Ovary (tissue), 10 donors: ENCODE measurements at places on chromosomes 5 and 9.

- DNase-seq, result no peak
- H3K27me3 ChIP-seq, result no peaks in the 10 kb centered on the region
- H3K36me3 ChIP-seq, result no peaks in the 10 kb centered on the region
- peak overlapping the region; percentile 8 for H3K4me3 ChIP-seq
Measured at GRCh38 chr5:93572608-93573353, 8.2 kb downstream of the NR2F1-AS1 start.

DNA sequence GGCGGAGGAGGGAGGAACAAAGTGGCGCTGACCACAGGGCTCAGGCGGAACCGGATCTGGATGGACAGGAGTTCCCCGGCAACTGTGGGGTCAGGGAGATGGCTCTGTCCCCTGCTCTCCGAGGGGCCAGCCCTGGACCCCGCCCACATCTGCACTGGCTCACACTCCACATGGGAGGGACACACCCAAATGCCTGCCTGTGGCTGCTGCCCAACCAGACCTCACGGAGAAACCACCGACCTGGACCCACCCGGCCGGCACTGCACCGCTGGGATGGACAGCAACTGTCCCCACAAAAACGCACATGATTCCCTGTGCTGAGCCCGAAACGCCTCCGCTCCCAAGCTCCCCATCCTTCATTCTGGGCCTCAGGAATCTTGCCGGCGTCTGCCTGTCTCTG lies 4.8 kb downstream of the CCDC187 start:
- H3K27ac ChIP-seq, result no peak overlapping the region
- H3K4me1 ChIP-seq, result no peaks in the 10 kb centered on the region
- H3K36me3 ChIP-seq, result no peaks in the 10 kb centered on the region
- no peak overlapping the region for H3K4me3 ChIP-seq
- no peaks in the 10 kb centered on the region for H3K27me3 ChIP-seq

GRCh38 chr9:111405701-111406100 lies 75.7 kb upstream of the OR2K2 start:
- H3K36me3 ChIP-seq, result no peaks in the 10 kb centered on the region
- no peaks in the 10 kb centered on the region for H3K4me1 ChIP-seq
- H3K27ac ChIP-seq, result no peak overlapping the region
- no peaks in the 10 kb centered on the region for H3K27me3 ChIP-seq

GRCh38 chr5:75054134-75054930 lies 2.0 kb upstream of the GCNT4 start:
- peak overlapping the region; percentile 92 for H3K27ac ChIP-seq
- no peaks in the 10 kb centered on the region for H3K27me3 ChIP-seq
- H3K4me3 ChIP-seq, result peak overlapping the region; percentile 65
- peaks cover 8% of the 10 kb centered on the region for H3K4me1 ChIP-seq

- H3K4me1 ChIP-seq, result peaks cover 10% of the 10 kb centered on the region
- H3K4me3 ChIP-seq, result no peak overlapping the region
- H3K27me3 ChIP-seq, result no peaks in the 10 kb centered on the region
- DNase-seq, result no peak
- no peak overlapping the region for H3K27ac ChIP-seq
Measured at GRCh38 chr9:135213566-135213965, 126.1 kb downstream of the OLFM1 start.

DNA sequence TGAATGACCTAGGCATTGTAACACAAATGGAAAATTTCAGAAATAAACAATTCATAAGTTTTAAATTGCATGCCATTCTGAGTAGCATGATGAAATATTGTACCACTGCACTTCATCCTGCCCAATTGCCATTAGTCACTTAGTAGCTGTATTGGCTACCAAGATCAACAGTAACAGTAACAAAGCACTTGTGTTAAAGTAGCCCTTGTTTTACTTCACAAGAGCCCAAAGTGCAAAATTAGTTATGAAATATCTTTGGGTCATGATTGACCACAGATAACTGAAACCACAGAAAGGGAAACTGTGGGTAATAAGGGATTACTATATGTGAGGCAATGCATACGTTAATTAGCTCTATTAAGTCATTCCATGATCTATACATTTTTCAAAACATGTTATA lies 33.3 kb upstream of the RORB start:
- no peak overlapping the region for H3K27ac ChIP-seq
- H3K4me3 ChIP-seq, result no peak overlapping the region
- no peaks in the 10 kb centered on the region for H3K4me1 ChIP-seq
- no peak for DNase-seq
- H3K27me3 ChIP-seq, result no peaks in the 10 kb centered on the region

- H3K27me3 ChIP-seq, result no peaks in the 10 kb centered on the region
- DNase-seq, result no peak
- no peaks in the 10 kb centered on the region for H3K4me1 ChIP-seq
- H3K27ac ChIP-seq, result no peak overlapping the region
- H3K4me3 ChIP-seq, result no peak overlapping the region
Measured at GRCh38 chr5:134825212-134825611, 20.6 kb upstream of the C5orf24 start.

GRCh38 chr9:6852243-6852963 lies 94.6 kb downstream of the KDM4C start:
- no peak overlapping the region for H3K27ac ChIP-seq
- no peaks in the 10 kb centered on the region for H3K36me3 ChIP-seq
- H3K27me3 ChIP-seq, result no peaks in the 10 kb centered on the region
- no peak overlapping the region for H3K4me3 ChIP-seq

- no peak for DNase-seq
- H3K36me3 ChIP-seq, result no peaks in the 10 kb centered on the region
- H3K4me3 ChIP-seq, result no peak overlapping the region
- no peaks in the 10 kb centered on the region for H3K27me3 ChIP-seq
- no peaks in the 10 kb centered on the region for H3K4me1 ChIP-seq
- H3K27ac ChIP-seq, result no peak overlapping the region
Measured at GRCh38 chr5:133611357-133612248, 738 bp downstream of the FSTL4 start.
